ENCODE measurements at places on chromosomes 16 and 17.

- DNase-seq = no peak
Measured at GRCh38 chr17:46178550-46179214, 14.5 kb downstream of the KANSL1 start.

GRCh38 chr16:60404401-60404800 lies 1631.8 kb downstream of the CDH8 start:
- DNase-seq = no peak

DNA sequence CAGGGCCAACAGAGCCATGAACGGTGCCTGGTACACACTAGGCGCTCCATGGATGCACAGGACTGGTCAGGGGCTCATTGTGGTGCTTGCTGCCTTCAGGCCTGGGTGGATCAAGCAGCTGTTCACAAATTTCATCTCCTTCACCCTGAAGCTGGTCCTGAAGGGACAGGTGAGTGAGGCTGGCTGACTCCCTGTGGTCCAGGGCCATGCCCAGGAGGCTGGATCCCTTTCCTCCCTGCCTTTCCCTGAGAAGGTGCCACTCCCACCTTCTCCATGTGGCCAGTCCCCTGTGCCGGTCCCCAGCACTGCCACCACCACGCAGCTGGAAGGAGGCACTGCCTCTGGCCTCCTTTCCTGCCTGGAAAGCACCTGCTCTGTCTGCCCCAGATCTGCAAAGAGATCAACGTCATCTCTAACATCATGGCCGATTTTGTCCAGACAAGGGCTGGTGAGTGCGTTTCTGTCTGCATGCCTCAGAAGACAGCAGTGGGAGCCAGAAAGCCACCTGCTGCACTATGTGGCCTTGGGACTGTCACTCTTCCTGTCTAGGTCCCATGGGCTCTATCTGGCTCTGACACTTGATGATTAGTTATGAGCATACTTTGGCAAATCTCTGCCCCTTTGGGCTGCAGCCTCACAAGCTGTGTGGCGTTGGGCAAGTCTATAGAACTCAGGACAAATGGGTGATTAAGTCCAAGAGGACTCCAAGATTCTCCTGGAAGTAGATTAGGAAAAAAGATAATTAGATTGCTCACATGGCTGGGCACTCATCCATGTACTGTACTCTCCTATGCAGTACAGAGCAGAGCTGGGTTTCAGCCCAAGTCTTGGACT lies 9.4 kb downstream of the CETP start:
- DNase-seq = no peak

DNA sequence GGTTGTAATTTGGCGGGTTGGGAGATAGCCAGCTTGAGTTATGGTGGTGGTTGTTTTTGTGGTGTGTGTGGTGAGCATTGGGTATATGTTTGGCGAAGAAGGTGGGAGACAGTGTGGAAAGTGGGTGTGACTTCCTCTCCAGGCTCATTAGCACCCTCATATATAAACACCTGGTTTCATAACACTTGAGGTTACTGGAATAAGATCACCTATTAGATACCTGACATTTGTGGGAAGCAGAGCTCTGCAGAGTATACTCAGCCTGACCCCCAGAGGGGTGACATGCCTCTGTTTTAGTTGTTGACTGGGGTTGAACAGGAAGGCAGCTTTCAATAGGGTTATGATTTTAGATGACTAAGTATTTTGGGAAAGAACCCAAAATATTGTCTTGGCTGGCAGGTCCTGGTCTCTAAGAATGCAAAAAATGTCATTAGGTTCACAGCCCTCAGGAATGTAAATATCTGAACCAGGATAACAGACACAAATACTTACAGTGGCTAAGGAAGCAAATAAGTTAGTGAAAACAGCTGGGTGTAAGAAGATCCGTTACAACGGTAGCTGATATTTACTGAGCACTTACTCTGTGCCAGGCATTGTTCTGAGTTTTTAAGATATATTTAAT lies 18.3 kb upstream of the EFCAB13 start:
- DNase-seq = peak; percentile 29

GRCh38 chr16:11677451-11677951 lies 9.2 kb downstream of the SNN start:
- no peak for DNase-seq

GRCh38 chr16:24939224-24939623 lies 75.9 kb downstream of the ARHGAP17 start:
- DNase-seq = no peak

- DNase-seq = peak; percentile 91
Measured at GRCh38 chr16:56519459-56520250, at the start of gene BBS2. TSS of gene BBS2 (minus strand) at chr16:56520024. CDS start at chr16:56519862, 162 bp downstream.

DNA sequence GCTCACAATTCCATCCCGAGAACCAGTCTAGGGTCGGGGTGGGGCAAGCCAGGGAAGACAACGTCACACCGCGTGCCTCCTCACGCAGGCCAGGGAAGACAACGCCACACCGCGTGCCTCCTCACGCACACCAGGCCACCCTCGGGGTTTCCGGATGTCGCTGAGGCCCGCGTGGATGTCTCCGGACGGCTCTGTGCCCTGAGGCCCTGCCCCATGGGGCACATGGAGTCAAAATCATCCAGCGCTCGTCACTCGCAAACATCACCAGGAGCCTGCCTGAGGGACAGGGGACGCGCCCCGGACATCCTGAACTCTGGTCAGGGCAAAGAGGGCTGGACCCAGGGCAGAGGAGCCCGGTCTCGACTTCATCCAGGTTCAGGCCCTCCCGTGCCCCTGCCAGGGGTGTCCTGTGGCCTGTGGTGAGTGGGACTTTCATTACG lies 3.7 kb downstream of the TMEM204 start:
- no peak for DNase-seq

GRCh38 chr17:50072130-50072529 lies 16.2 kb downstream of the ITGA3 start:
- DNase-seq = no peak

DNA sequence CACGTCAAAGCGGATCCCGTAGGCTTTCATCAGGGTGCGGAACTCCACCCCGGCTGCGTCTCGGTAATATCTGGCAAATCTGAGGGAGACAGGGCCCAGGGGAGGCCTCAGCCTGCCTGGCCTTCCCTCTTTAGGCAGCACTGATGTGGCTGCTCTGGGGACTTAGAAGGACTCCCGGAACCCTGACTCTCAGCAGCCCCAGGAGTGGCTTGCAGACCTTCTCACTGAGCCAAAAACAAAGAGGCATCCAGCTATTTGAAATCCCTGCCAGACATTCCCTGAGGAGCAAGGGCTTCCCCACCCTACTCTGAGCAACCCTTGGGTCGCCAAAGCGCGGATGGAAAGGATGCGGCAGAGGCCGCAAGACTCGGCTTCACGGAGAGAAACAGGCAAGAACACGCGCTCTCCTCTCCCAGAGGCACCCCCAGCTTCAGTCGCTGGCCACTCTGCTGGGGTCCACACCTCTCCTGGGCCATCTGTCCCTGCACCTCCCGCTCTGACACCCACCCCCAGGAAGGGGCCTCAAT lies 7.9 kb downstream of the P2RX5 start:
- no peak for DNase-seq

DNA sequence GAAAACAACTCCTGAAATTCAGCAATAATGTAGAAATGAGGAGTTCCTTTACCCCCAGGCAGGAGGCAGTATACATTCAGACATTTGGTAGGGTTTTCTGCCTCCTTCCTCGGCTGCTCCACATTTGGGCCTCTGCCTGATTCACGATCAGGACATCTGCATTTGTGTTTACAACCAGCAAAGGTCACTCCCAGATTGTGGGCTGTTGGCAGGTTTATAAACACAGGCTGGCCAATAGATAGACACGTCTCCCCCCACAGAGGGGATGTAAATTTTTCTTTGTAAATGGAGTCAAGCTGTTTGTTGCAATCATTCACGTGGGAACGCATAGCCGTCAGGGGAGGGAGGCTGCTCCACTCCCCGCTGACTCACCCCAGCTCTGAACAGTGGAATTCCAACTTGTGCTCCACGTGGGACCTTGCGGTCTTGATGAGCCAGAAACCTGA lies 252.1 kb upstream of the N4BP1 start:
- DNase-seq = no peak

GRCh38 chr17:29032857-29033197 lies 10.1 kb upstream of the PIPOX start:
- no peak for DNase-seq

GRCh38 chr17:1495265-1495989 lies 2.9 kb upstream of the MYO1C start:
- DNase-seq = no peak

- no peak for DNase-seq
Measured at GRCh38 chr17:10013365-10014112, 108.5 kb upstream of the RCVRN start.

DNA sequence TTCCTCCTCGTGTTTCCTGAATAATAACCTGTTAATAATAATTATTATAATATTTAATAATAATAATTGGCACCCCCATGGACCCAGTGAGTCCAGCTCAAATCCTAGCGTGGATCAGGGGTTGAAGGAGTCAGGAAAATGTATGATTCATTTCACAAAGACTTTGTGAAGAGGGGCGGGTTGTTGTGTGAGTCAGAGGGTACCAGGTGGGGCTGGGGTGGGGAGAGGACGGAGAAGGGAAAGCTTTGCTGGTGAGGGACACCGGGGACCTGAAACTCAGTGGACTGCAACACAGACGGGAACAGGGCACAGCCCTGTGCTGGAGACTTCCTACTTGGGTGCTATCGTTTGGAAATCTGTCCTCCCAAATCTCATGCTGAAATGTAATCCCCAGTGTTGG lies 3.1 kb upstream of the ADORA2B start:
- no peak for DNase-seq

DNA sequence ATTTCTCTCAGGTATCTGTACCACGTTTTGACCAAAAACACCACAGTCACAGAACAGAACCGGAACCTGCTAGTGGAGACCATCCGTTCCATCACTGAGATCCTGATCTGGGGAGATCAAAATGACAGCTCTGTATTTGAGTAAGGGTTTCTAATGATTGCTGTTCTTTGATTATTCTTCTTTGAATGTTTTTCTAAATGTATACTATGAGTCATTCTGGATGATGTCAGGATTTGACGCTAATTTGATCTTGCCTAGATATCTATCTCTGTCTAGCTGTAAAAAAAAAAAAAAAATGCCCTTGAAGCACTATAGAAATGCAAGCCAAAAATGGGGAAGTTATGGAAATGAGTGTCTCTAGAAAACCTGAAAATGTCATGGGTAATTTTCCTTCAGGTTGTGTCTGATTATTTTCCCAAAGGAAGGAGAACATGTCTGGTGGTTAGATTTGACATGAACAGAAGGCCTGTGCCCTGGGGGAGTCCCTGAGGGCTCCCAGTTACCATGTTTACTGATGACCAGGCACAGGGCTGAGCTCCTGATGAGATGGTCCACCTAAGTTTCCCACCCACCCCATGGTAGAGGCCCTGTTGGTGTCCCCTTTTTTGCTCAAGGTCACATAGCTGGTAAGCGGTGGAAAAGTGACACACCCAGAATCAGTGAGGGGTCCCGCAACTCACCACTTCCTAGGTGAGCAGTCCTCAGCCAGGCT lies 13.6 kb downstream of the CLEC16A start:
- no peak for DNase-seq

DNA sequence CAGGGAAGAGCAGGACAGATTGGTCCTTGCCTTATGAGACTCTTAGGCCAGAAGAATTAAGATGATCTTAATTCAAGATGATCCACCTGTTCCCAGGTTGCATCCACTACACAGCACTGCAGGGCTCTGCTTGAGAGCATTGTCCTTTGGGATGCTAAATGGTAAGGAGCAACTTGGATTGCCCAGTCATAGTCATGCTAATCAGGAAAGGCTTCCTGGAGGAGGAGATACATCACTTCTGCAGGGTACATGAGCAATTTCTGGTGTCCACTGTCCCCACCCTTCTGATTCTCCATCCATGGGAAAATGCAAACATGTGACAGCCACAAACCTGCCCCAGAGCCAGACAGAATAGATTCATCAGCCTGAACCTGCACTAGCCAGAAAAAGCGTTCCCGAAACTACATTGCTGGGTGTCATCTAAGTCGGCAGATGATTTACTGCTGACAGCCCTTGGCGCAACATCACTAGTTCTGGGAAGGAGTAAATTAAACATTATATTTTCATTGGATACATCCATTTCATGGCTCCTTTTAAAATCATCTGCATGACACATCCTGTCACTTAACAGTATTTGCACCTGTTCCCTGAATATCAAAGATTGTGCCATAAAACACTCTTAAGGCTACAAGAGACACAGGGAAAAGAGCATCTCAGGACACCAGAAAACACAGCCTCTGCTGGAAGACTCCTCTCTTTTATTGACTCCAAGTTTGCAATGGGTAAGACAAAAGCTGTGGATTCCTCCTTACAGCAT lies 282.2 kb downstream of the MAF start:
- DNase-seq = no peak

- peak; percentile 93 for DNase-seq
Measured at GRCh38 chr17:43905985-43906852, 1.1 kb downstream of the MPP2 start.

GRCh38 chr16:57824888-57825287 lies 22.6 kb upstream of the KIFC3 start:
- DNase-seq = no peak

DNA sequence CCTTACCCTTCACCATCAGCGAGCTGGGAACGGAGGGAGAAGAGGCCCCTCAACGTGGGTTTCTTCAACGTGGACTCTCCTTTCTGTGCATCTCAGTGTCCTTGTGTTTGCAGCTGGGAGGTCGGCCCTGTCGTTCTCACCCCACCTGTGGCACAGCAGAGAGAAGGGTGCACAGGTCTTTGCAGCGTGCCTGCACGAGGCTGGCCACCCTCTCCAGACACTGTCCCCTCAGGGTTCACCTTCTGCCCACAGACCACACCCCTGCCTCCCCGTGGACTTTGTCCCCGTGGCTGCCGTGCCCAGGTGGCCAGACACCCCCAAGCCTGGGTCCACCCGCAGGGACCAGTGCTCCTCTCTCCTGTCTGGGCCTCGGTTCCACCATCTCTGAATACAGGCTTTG lies 7.3 kb upstream of the WDR45B start:
- DNase-seq = peak; percentile 44

GRCh38 chr16:88792078-88792550 lies 7.1 kb upstream of the PIEZO1 start:
- no peak for DNase-seq

- no peak for DNase-seq
Measured at GRCh38 chr17:4598776-4599504, 14.6 kb downstream of the SMTNL2 start.

- no peak for DNase-seq
Measured at GRCh38 chr17:40582328-40582901, 17.1 kb upstream of the CCR7 start.

DNA sequence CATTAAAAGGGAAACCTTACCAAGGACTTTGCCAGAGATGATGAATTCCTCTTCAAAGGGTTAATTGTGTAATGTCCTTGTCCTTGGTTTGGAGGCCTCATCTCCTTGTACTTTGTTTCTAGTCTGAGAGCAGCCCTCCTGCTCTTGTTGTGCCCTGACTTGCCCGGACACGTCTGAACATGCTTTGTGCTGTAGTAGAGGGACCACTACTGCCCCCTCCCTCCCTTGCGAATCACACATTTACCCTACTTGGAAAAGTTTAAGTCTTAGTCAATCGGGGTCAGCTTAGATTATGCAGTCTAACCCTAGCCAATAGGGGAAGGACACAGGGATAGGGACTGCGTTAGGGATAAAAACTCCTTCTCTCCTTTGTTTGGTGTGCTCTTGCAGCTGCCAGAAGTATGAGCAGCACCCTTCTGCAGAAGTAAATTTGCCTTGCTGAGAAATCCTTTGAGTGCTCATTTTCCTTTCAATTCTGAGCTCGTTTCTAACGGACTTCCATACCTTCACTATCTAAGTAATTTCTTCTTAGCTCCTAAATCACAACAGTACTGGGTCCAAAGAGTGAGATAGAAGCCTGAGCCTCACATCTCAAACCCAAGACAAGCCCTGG lies 26.4 kb upstream of the CLEC3A start:
- no peak for DNase-seq

All from ecto neural progenitor cell (in vitro differentiated cells).